Glutamatergic neuron (in vitro differentiated cells): ENCODE measurements at places on chromosomes 3 and 15. TPM values are rescaled to one million over a fixed set of nuclear protein-coding genes. Genes with fewer than 3 reads are reported as not detected.

DNA sequence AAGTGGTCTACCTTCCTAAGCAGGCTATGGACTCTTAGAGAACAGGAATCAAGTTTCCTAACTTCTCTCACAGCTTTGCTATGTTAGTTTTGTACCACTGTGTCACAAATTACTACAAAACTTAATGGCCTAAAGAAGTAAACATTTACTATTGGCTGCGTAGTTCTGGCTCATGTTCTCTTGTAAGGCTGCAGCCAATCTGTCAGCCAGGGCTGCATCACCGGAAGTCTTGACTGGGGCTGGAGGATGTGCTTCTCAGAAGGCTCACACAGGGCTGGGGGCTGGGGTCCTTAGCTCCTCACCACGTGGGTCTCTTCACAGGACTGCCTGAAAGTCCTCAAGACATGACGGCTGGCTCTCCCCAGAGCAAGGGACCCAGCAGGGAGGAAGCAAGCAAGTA lies 15.5 kb downstream of the STIMATE start:
- DNase-seq = no peak

DNA sequence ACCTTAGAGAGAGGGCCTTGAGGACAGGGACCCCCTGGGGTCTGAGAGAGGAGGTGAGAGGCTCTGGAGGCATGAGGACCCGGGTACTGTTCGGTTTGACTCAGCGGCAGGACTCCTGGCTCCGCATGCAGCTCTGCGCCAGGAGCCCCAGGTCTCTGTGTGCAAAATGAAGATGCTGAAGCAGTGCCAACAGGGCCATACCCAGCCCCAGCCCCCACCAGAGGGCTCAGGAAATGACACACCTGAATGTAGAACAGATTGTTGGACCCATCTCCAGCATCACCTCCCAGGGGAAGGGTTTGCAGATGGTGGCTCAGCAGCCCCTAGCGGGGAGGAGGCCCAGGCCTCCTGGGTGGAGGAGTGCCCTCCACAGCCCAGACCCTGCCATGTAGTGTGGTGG lies 30.2 kb downstream of the EPHB3 start:
- DNase-seq = no peak

The CDC25A gene
- 11.8 TPM for total RNA-seq

- DNase-seq = no peak
Observed at GRCh38 chr3:166114448-166114847, 277.2 kb upstream of the BCHE start.

GRCh38 chr3:143354342-143354741 lies 234.8 kb downstream of the CHST2 start:
- no peak for DNase-seq

DNA sequence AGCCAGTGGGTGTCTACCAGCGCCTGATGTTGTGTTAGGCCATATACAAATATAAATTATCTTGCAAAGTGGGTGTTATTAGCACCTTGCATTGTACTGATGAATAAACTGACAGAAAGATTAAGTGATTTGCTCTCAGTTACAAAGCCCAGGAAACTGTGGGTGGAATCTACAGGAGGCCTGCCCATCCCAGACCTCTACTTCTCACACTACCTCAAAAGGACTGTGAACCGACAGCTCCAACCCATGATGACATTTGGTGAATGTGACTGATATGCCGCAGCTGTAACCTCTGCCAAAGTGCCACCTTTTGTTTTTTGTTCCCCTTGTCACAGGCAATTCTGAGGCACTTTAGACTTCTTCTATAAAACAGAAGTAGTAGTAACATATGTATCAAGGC lies 43.7 kb upstream of the KCNMB2 start:
- DNase-seq = no peak

GRCh38 chr3:183253528-183254486 lies 754 bp downstream of the B3GNT5 start:
- peak; percentile 52 for DNase-seq

GRCh38 chr3:116240261-116240660 lies 205.0 kb downstream of the LSAMP start:
- DNase-seq = no peak

The RTP1 gene
- total RNA-seq = not detected

- DNase-seq = no peak
Observed at GRCh38 chr3:196220991-196221390, 4.7 kb downstream of the SLC51A start.

- no peak for DNase-seq
Observed at GRCh38 chr15:50241684-50242450, 23.7 kb downstream of the HDC start.

The ZIC1 gene
- not detected for total RNA-seq

DNA sequence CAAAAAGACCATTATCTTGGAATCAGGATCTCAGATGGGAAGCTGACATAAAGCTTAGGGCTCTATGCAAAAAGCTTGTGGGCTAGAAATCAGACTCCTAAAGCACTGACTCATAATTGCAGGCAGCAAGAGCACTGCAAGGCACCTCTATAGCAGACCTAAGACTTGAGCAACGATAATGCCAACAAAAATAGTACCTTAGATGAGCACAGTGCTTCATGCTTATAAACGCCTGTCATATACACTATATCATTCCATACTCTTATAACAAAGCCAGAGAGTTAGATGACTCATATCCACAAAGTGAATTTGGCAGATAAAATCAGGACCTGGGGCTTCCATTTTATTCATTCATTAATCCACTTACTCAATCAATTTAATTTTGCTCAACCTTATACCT lies 560.8 kb downstream of the MCTP2 start:
- DNase-seq = no peak

The CCDC191 gene
- total RNA-seq = 3.8 TPM

The AADAC gene
- not detected for total RNA-seq

GRCh38 chr3:136929977-136930670 lies 27.7 kb upstream of the IL20RB start:
- no peak for DNase-seq

DNA sequence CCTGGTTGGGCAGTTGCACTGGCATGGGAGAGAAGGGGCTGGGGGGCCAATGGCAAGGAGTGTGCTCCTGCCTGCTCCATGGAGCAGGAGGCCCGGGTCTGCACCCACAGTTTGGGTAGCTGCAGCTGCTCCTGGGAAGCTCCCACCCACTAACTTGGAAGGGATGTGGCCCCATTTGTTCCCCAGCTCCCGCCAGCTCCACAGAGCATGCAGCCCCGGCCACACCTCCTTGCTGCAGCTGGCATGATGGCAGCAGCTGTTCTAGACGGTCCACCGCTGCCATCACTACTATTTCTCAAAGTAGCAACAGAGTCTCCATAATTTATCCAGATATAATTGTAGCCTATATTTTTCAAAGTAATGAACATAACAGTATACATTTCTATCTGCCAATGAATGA lies 65.8 kb downstream of the PIK3CB start:
- no peak for DNase-seq

DNA sequence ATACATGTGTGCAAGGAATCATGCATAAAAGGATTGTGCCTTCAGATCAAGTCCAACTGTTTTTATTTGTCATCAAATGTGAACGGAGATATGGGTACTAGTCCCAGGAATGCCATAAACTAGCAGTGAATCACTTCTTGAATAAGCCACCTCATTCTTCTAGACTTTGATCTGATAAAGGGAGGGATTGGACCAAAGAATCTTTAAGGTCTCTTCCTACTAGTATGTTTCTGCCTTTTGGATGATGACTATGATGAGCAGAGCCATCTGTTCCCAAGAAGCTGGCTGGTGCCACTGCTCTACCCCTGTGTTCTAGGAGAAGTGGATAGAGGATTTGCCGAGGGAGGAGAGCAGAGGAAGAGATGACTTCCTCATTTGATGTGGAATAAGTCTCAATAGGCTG lies 28.8 kb upstream of the UACA start:
- DNase-seq = no peak

- DNase-seq = no peak
Observed at GRCh38 chr15:83700082-83700481, 46.2 kb downstream of the ADAMTSL3 start.

GRCh38 chr15:72183781-72184164 lies 13.8 kb downstream of the GRAMD2A start:
- no peak for DNase-seq

- no peak for DNase-seq
Observed at GRCh38 chr15:84894736-84895425, 10.4 kb downstream of the SLC28A1 start.

DNA sequence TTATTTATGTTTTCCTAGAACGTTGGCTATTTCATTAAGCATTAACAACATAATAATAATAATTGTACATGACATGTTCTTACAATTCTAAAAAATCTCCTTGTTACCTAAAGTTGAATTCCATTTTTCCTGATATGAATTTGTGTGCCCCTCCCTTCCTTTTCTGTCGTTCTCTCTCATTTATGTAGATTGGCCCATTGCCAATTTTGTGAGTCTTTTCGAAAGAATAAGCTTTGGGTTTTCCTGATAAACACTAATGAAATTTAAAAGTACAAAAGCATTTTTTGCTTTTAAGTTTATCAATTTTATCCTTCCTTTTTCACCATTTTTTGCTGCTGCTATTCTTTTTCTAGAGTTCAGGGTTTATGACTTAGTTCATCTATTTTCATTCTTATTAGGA lies 44.9 kb downstream of the PRR23E start:
- no peak for DNase-seq

The NOX5 gene
- not detected for total RNA-seq

- DNase-seq = no peak
Observed at GRCh38 chr3:14235912-14236295, 57.3 kb downstream of the LSM3 start.

The CERS3 gene
- not detected for total RNA-seq

DNA sequence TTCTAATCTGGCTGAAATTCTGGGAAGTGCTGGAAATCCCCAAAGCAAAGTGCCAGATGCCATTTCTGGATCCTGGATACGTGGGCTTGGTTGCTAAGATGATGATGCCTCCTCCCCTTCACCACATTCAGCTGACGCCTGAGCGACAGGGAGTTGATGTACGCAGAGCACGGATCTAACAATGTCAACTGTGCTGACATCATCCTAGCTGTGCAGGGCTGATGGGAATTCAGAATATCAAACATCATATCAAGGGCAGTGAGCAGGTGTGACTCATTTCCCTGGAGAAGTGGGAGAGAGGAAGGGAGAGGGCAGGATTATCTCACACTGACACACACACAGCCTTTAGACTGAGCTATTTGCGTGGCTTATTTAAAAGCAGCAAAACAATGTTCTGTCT lies 92.6 kb upstream of the ZBTB20 start:
- DNase-seq = peak; percentile 64

GRCh38 chr15:50181969-50182218 lies at the start of gene SLC27A2:
Gene SLC27A2 (plus strand): TSS chr15:50182196. CDS start chr15:50182428, 232 bp downstream.
- DNase-seq = no peak

- no peak for DNase-seq
Observed at GRCh38 chr3:172601066-172601832, 78.0 kb upstream of the TNFSF10 start.

DNA sequence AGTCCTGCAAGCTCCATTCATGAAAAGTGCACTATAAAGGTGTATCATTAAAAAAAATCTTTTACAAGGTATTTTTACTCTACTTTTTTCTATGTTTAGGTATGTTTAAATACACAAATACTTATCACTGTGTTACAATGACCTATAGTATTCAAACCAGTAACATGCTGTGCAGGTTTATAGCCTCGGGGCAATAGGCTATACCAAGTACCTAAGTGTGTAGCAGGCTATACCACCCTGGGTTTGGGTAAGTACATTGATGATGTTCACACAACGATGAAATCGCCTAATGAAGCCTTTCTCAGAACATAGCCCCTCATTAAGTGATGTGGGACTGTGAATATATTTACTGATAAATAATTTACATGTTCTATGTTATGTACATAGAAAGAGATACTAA lies 104.6 kb downstream of the ATP1B3 start:
- no peak for DNase-seq

The TRPC1 gene
- 23.2 TPM for total RNA-seq

The LINGO1 gene
- total RNA-seq = 180 TPM

The TM4SF18 gene
- total RNA-seq = not detected

The GYG1 gene
- total RNA-seq = 27.3 TPM

GRCh38 chr3:165440380-165440779 lies 244.2 kb upstream of the SLITRK3 start:
- DNase-seq = no peak

DNA sequence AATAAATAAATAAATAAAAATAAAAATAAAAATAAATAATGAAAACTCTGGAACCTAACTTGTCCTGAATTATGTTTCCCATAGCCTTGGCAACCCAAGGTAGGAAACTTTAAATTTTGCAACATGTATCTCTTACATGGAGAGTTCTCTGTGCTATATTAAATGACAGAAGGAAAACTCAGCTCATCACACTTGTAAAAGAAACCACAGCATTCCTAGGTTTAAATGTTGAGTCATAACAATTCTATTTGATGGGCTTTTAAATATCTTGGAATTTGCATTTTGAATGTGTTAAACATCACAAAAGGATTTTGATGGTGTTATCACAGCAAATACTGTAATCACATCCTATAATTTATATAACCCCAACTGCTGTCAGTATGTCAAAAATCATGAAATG lies 144.2 kb downstream of the LRTM1 start:
- no peak for DNase-seq

The TUSC2 gene
- 30.8 TPM for total RNA-seq
